ENCODE measurements at places on chromosomes 7 and 10.

DNA sequence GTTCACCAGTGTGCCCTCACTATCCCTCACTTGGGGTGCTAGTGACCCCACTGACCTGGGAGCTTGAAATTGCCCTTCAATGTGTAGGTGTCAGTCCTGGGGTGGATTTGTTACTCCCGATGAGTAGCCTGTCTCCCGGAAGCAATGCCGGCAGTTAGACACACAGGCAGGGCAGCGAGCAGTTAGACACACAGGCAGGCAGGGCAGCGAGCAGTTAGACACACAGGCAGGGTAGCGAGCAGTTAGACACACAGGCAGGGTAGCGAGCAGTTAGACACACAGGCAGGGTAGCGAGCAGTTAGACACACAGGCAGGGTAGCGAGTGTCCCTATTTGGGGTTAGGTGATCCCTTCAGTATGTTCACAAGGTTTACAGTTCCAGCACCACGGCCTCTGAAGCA is 44.0 kb downstream of the VWA2 start:
- no peak for DNase-seq

- peak; percentile 34 for DNase-seq
These were observed 53.4 kb downstream of the CFAP58 start for GRCh38 chr10:104406715-104407650.

GRCh38 chr10:24851629-24852028 is 100.8 kb downstream of the PRTFDC1 start:
- DNase-seq: no peak

DNA sequence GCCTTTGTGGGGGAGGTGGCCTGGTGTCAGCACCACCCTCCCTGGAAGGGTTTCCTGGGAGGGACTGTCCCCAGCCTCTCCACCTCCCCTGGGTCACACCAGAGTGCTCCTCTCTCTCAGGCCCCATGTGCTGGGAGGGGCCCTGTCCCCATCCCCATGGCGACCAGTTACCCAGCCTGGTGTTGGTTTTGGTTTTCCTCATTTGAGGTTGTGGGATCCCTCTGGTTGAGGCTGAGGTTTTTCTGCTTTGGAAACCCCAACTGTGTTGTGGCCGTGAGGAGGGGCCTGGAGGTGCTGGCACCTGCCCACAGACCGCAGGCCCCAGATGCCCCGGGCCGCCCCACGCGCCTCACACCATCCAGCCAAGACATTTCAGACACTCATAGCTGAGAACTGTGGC is 106.3 kb downstream of the GRK5 start:
- DNase-seq: no peak

GRCh38 chr10:120396228-120396627 is 60.8 kb upstream of the PLPP4 start:
- DNase-seq: no peak

GRCh38 chr10:132021046-132021445 is 39.3 kb upstream of the BNIP3 start:
- DNase-seq: no peak

- DNase-seq: no peak
These were observed 31.2 kb downstream of the CFAP46 start for GRCh38 chr10:132910901-132911785.

- DNase-seq: no peak
These were observed 61.8 kb upstream of the AHR start for GRCh38 chr7:17236603-17237002.

GRCh38 chr10:13371897-13372470 is 23.9 kb upstream of the SEPHS1 start:
- peak; percentile 60 for DNase-seq

DNA sequence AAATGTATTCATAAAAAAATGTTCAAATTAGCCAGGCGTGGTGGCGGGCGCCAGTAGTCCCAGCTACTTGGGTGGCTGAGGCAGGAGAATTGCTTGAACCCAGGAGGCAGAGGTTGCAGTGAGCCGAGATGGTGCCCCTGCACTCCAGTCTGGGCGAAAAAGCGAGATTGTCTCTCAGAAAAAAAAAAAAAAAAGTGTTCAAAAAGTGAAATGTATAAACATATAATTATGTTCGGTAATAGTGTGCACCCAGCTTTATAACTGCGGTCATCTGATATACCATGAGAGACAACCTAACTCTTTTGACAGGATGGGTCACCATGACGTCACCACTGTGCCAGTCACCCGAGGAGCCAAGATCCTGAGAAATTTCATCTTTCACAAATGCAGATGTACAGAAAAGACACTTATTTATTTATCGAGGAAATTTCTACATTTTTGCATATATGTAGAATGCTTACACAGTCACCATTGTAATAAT is 594 bp upstream of the RP9 start:
- DNase-seq: no peak

DNA sequence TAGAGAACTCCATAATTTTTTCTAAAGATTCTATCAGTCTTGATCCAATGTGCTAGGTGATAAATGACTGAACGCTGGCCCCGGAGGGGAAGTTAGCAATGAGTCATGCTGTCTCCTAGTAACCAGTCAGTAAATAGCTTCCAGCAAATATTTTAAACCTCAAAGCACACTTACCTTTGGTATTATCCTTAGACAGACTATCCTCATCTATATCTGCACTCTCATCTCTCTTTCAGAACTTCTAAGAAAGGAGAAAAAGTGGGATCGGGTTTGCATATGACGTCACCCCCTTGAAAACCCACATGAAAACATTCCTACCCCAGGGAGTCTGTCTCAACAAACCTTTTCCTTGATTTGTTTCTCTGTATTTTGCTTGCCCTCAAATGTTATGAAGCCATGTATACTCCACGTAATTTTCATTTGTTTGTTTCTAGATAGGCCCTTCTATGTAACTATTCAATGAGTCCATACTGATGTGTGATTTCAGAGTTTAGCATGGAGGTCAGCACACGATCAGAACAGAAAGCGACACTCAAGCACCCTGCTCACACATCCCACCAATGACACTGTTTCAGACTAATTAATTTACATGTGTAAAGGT is 174.9 kb upstream of the NRP1 start:
- peak; percentile 67 for DNase-seq

DNA sequence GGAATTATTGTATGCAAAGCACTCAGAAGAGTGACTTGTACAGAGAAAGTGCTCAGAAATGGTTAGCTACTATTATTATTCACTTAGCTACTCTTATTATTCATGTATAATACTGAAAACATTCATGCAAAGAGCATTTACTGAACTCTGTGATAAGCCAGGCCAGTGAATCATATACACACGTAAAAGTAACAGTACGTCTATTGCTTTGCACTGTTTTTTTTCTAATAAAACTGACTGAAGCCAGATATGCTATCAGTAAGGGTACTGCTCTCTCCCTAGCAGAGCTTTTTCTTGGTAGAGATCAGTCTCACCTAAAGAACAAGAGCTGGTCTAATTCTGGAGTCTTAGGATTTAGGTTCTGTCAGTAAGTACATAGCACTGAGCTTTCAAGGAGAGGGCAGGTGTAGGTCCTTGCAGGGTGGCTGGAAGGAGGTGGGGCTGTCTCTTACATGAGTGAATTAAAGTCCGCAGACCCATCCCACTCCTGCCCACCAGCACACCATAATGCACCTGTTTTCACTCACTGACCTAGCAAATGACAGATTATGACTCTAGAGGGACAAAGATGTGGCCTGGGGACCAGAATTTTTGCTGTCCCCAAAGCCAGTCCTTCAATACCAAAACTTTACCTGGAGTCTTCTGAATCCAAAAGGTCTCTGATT is 145.9 kb downstream of the ARID5B start:
- DNase-seq: no peak

GRCh38 chr7:78924581-78924980 is 528.9 kb downstream of the MAGI2 start:
- DNase-seq: peak; percentile 2

DNA sequence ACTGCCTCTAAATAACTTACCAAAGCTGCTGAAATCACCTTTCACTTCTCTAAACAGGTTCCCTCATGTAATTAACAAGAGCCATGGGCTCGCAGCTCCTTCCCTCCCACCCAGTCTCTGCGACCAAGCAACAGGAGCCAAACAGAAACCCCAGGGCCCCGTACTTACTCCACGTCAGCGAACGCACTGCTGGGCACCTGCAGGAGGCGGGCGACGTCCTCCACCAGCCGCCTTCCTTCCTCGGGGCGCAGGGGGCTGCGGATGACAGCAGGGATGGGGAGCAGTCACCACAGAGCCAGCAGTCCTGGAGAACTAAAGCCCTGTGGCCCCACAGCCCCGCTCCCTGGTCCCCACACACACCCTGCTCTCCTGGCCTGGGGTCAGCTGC is 477.0 kb downstream of the PTPRN2 start:
- DNase-seq: no peak

GRCh38 chr10:16478801-16479200 is 42.0 kb downstream of the PTER start:
- no peak for DNase-seq

- no peak for DNase-seq
These were observed 65.0 kb upstream of the PFKP start for GRCh38 chr10:3002304-3002703.

DNA sequence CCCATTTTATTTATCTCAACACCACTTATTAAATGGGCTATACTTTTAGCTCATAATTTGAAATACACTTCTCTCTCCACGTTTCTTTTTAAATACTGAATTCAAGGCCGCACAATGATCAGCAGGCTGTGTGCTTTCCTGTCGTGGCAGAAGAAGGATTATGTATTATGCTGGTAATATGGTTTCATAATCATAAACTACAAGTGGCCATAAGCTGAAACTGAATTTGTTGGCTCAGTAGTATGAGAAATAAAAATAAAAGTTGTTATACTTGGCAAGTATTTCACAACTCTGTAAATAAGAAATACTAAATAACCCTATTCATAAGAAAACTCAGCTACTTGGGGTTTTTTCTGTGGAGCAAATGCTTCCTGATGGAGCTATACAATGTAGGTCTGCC is 313.6 kb downstream of the DOCK4 start:
- DNase-seq: no peak

- DNase-seq: no peak
These were observed 9.0 kb downstream of the PPP1R17 start for GRCh38 chr7:31695859-31696614.
